ENCODE measurements at places on chromosomes 3 and 15. TPM values are rescaled to one million over a fixed set of nuclear protein-coding genes. Genes with fewer than 3 reads are reported as not detected.
A peak's percentile ranks its signal among the peaks of the same experiment; 100 is the strongest.

SLCO3A1 gene
- total RNA-seq = 13.4 TPM

P2RY13 gene
- not detected for total RNA-seq

MASP1 gene
- not detected for total RNA-seq

PIGZ gene
- total RNA-seq = 1.7 TPM

ARGFX gene
- total RNA-seq = not detected

GOLGA8T gene
- total RNA-seq = not detected

FANCD2OS gene
- not detected for total RNA-seq

DNA sequence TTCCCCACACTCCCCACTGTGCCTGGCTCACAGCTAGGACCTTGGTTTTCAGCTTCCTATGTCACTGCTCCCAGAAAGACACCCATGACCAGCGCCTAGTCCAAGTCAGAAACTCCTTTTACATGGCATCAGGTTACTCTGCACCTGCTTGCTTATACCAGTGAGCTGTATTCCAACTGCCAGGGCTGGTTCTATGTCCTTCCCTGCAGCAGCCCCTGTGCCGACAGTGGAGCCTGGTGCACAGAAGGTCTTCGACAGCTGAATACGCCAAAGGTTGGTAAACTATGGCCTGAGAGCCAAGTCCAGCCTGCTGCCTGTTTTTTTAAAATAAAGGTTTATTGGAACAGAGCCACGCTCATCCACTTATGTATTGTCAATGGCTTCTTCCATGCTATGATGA, 102.5 kb downstream of the IQSEC1 start:
- DNase-seq = no peak

DNA sequence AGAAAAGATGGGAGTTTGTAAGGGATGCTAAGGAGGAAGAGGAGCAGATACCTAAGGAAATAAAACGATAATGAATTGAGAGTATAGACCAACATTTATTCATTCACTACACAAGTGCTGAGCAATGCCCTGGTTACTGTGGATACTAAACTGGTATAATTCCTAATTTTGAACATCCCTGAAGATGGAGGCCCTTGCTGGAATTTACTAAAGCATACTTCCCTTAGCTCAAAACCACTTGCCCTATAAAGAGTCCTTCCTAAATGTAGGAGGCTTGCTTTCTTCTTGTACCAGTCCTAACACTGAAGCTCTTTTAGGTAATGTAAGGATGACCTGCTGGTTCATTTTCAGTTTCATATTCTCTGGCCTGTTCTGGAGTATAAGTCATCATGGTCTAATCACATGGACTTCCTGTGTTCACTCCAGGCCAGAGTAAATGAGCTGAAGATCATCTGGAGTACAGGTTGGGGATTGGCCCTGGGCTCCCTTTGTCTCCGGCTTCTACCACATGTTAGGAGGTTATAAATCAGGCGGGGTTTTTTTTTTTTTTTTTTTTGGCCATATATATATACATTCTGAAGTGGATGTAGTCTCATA, 40.1 kb upstream of the MTMR10 start:
- peak; percentile 55 for DNase-seq

DNA sequence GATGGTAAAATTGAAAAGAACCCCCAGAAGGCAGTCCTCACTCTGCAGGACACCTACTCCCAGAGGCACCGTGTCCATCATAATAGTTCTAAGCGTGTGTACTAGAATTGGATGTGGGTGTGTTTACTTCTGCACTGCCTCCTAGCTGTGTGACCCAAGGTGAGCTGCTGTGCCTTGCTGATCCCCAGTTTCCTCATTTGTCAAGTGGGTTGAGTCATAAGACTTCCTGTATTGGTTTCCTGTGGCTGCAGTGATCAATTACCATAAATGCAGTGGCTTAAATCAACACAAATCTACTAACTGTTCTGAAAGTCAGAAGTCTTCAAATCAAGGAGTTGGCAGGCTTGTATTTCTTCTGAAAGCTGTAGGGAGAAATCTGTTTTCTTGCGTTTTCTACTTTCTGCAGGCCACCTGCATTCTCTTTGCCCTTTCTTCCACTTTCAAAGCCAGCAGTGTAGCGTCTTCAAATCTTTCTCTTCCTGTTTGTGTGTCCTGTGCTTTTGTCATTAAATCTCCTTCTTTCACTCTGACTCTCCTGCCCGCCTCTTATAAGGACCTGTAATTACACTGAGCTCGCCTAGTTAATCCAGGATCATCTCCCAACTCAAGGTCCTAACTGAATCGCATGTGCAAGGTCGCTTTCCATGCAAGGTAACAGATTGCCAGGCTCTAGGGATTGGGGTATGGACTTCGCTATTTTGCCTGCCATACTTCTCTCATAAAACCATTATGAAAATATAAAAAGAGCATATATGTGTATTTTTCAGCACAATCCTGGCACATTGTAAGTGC, 59.0 kb downstream of the RORA start:
- peak; percentile 81 for DNase-seq

DNA sequence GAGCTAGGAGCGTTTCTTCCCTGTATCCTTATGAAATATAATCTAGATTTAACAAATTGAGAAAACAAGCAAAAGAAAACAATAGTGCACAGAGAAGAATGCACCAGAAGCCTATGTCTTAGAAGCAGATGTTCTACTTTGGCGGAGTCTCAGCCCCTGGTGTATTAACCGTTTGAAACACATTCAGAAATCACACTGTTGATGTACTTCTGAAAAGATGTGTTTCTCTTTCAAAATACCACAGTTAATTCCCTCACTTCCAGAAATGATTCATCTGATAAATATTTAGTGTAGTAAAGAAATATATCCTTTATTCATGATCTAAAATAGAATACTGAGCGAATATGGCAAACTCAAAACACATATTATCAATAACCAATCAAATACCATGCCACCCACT, 77.7 kb downstream of the CBLB start:
- DNase-seq = no peak

DNA sequence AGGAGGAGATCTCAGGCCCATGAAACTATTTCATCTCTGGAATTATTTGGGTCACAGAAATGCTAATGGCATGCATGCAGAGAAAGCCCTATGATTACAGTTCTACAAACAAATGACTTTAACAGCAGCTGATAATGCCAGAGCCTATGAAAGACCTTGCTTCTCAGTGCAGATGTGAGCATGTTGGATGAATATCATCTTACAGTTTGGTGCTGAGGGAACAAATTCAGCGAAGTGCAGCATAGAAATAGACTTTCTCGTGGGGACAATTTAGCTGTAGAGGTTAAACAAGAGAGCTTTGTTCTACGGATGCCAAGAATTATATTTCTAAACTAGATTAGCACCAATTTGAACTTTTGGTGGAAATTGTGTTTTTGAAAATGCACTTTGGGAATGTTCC, 27.7 kb downstream of the PTX3 start:
- DNase-seq = no peak

DNA sequence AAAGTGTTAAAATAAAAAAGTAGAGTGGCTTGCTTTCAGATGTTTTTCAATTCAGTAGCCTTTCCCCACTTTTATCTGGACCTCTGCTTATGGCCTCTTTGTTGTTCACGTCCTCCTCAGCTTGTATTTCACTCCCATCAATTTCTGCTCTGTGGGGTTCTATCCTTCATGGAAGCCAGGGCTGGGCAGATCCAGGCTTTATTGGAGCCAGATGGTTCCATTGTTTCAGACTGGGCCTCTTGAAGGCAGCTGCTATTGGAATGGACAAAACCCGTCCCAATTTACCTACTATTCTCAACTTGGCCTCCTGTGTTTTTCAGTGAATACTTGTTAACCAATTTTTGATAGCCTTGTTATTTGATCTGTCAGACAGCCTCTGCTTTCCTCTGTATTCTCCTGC, 10.9 kb upstream of the AADACL2 start:
- no peak for DNase-seq

GRCh38 chr3:64728428-64728827, 40.6 kb upstream of the ADAMTS9 start:
- no peak for DNase-seq

GRCh38 chr3:56113231-56113630, 355.0 kb downstream of the ERC2 start:
- no peak for DNase-seq

- peak; percentile 41 for DNase-seq
Measured at GRCh38 chr15:70610541-70610940, 152.8 kb downstream of the UACA start.

- no peak for DNase-seq
Measured at GRCh38 chr3:133055339-133055738, 17.1 kb downstream of the TMEM108 start.

DNA sequence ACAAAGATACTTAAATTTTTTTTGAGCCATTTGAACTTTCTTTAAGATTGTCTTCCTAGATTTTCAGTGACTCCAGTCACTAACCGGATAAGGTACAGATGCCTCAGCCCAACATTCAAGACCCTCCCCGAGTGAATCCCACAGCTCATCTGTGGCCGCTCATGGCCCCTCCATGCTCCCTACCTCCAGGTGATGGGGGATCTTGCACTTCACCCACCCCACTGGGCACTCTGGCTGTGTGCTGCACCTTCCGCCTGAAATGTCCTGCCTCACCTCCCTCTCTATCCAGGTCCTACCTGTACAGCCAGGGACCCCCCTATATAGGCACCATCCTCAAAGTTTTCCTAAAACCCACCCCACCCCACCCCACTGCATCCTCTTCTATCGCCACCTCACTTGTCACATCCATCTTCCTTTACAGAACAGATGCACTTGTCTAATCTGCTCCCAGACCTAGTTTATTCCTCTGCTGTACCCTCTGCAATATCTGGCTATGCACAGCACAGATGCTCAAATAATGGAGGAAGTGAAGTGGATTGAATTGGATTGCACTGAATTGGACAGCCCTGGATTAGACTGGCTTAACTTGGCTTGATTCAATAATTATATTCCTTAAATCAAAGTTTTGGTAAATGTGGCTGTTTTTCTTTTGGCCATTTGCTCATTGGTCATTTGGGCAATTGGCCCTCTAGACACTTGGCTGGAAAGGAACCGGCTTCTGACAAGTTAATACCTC, 24.5 kb downstream of the NTRK3 start:
- no peak for DNase-seq

DNA sequence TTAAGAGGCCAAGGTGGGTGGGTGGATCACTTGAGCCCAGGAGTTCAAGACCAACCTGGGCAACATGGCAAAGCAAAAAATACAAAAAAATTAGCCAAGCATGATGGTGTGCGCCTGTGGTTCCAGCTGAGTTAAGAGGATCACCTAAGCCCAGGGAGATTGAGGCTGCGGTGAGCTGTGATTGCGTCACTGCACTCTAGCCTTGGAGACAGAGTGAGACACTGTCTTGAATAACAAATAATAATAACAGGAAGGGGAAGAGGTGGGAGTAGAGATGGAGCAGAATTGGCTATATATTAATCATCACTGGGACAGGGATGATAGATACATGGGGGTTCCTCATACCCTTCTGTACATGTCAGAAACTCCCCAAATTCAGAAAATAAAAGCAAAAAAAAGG, 23.8 kb upstream of the NMB start:
- no peak for DNase-seq

- DNase-seq = peak; percentile 53
Measured at GRCh38 chr3:186097663-186098451, 11.0 kb downstream of the ETV5 start.

- DNase-seq = no peak
Measured at GRCh38 chr15:66907826-66908743, 157.3 kb upstream of the SMAD3 start.

DNA sequence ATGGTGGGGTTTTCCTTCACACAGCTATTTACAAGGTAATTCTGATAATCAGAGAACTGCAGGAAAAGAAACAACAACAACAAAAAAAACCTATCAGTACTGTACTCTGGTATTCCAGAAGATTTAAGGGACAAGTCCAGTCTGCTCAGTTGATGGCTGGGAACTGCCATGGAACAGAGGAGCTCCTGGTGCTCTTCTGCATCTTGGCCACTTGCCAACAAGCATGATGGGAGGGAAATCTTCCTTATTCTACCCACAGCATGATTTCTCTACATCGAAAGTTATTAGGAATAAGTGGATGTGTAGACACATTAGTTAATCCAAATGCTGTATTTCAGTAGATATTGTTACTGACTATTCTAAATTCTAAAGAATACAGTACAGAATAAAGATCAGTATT, 51.7 kb downstream of the RASGRP1 start:
- no peak for DNase-seq

DNA sequence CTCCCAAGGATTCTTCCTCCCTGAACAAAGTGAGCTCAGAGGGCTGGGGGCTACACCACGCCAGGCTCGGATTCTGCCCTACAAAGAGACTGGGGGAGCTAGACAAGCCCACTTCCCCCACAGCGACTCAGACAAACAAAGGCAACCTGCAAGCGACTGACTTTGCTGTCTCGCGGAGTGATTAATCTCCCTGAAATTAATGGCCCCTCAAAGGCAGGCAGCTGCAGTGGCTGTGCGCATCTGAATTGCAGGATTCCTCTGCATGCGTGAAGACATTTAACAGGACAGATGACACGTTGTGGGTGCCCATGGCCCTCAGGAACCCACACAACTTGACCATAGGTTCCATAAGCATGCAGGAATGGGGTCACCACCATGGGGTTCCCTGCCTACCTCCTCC, 18.4 kb downstream of the CTXND1 start:
- DNase-seq = no peak

GRCh38 chr15:52382647-52383046, 87.0 kb upstream of the MYO5C start:
- no peak for DNase-seq

DNA sequence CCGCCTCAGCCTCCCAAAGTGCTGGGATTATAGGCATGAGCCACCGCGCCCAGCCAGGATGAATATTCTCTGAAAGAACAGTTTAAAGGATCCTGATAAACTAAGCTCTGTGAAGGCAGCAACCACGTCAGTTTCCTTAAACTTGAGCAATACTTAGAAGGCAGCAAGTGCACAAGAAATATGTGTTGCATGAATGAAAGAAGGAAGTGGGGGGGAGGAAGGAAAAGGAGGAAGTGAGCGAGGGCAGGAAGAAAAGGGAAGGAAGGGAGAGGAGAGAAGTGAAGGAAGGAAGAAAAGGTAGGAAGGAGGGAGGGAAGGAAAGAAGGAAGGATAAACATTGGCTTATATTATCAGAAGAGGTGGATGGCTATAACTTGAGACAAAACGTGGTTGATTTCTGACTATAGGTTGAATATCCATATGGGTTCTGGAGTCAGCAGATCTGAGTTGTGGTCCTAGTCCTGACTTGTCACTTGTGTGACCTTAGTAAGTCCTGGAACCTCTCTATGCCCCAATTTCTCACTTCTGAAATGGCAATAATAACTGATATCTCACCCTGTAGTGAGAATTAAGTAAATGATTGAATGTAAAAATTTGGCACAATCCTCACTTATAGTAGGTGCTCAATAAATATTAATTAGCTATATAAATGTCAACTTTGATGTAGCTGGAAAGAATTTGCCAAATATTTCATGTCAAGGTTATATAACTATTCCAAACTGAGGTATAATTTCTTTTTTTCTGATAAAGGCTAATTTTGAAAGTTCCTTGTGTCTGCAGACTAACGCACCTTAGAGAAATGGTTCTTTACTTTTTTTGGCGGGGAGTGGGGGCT, 12.0 kb upstream of the SEMA4B start:
- DNase-seq = no peak

- no peak for DNase-seq
Measured at GRCh38 chr3:122725106-122725505, 44.5 kb downstream of the PARP14 start.

All from activated CD4-positive, alpha-beta T cell treated with anti-CD3 and anti-CD28 coated beads, Interleukin-2, amount 10 ng/mL, durations not matched to agents 24 days and 14 days (primary cell).